ENCODE measurements at places on chromosomes 6 and 20.

GRCh38 chr6:80022803-80023202 lies 18.4 kb downstream of the TTK start:
- DNase-seq, result no peak

GRCh38 chr6:149316108-149316727 lies 1.3 kb upstream of the TAB2 start:
- DNase-seq, result no peak

DNA sequence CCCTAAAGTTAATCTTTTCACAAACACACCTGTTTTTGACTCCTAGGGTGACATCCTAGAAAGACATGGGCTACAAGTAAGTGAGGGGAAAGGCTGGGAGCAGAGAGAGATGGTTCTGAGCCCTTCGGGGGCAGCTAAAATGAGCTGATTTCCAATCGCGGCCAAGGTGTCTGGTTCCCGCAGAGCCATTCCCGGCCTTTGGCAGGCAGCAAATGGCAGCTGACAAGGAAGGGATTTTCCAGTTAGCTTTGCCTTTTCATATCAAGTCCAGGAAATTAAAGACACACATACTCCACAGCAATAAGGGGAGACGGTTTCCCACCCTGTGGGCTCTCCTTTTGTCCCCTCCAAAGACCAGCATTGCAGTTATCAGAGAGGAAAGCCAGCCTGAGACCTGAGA lies 228.5 kb downstream of the ZMYND8 start:
- DNase-seq, result no peak

- no peak for DNase-seq
These were observed 41.1 kb downstream of the TOX2 start for GRCh38 chr20:43955750-43956191.

DNA sequence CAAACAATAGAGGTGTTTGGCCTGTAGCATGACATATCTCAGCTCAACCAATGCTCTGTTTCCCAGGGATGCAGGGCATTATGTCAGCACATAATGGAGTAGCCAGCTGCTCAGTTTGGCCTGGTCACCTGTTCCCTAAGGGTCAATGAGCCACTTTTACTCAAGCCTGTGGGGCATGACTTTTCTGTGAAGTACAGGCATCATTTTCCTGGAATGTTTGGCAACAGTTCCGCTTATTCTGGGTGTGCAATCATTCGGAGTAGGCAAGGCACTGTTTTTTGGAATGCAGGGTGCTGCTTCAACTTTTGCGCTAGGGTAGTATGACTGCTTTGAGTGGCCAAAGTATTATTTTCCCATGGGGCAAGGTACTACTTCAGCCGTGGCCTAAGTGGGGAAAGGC lies 665.4 kb downstream of the EPHA7 start:
- no peak for DNase-seq

GRCh38 chr20:9458138-9458796 lies 56.1 kb upstream of the LAMP5 start:
- no peak for DNase-seq

GRCh38 chr6:89251170-89251569 lies 34.0 kb upstream of the GABRR1 start:
- DNase-seq, result no peak

DNA sequence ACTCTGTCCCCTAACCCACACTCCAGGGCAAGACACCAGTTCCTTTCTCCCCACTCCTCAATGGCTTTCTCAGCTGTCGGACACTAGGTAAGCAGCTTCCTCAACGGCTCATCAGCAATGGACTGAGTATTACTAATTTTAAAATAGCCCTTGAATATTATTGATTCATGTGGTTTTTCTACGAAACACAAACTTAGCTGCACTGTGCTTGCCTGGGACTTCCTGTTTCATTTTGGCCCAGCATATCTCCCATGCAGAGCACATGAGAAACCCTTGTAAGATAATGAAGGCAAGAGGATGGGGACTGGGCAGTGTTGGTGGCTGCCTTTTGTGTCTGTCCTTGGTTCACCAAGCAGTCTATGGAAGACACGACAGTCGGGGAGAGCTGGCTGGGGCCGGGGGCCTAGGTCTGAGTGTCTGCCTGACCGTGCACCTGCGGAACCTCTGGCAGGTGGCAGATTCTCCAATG lies 48.9 kb downstream of the RNASET2 start:
- peak; percentile 19 for DNase-seq

GRCh38 chr6:43798688-43799444 lies 28.9 kb downstream of the VEGFA start:
- no peak for DNase-seq

DNA sequence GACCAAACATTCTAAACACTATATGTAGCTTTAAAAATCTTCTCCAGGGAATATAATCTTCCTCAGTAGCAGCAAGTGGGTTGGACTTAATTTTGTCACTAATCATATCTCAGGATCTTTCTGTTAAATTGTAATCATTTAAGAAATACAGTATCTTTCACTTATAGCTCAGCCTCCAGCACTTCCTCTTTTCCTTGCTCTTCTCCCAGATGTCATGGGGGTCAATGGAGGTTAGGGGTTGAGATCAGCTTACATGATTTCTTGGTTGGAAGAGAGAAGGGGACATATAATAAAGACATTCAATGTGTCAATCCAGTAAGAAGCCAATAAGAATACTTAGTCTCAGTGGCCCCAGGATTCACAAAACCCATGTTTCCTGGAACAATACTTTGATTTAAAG lies 15.7 kb upstream of the REPS1 start:
- DNase-seq, result no peak

DNA sequence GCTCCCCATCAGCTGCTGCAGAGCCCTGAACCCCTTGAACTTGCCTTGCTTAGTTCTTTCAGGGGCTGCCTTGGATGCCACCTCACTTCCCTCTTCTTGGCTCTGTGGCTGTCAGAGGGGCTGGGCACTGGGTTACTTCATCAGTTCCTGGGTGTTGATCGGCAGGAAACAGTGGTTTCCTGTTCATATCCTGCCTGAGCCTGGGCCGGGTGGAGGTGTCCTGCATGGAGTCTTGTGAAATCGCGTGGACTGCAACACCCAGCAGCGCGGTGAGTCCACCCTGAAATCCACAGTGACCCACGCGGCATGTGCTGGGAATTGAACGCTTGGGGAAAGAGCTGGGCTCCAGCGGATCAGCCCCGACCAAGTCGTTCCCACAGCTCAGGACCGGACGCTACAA lies 97.5 kb downstream of the CDH26 start:
- DNase-seq, result peak; percentile 68

DNA sequence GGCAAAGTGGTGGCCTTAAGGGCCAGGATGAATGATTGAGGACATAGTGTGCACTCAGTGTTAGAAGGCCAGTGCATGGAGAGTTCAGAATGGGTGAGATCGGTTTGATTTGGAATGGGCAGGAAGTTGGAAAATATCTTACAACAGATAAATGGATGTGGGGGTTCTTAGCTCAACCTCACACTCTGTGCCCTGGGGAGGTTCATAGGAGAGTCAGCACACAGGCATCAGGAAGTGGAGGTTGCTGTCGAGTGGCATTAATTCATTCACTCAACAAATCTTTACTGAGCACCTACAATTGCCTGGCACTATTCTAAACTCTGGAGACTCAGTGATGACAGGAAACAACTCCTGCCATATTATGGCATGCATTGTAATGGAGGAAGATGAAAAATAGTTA lies 313.7 kb upstream of the SUPT3H start:
- no peak for DNase-seq

GRCh38 chr20:45095805-45096238 lies 5.1 kb downstream of the KCNS1 start:
- peak; percentile 73 for DNase-seq

- no peak for DNase-seq
These were observed 116.4 kb downstream of the AKAP7 start for GRCh38 chr6:131251590-131252199.

DNA sequence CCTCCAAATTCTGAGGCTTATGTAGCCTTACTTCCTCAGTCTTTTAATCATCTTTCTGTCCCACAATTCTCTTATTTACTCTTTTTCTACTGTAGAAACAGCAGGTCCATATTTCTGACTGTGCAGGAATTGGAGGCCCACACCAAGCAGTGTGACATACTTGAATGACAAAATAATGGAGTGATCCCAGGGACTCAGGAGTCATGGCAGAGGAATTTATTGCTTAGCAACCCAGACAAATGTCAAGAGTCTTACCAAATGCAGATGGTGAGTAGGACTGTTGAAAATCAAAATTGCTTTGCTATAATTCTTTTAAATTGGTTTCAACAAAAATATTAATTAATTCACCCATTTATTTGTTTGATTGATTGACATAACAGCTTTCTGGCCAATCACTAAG lies 59.9 kb downstream of the HTR1B start:
- no peak for DNase-seq

DNA sequence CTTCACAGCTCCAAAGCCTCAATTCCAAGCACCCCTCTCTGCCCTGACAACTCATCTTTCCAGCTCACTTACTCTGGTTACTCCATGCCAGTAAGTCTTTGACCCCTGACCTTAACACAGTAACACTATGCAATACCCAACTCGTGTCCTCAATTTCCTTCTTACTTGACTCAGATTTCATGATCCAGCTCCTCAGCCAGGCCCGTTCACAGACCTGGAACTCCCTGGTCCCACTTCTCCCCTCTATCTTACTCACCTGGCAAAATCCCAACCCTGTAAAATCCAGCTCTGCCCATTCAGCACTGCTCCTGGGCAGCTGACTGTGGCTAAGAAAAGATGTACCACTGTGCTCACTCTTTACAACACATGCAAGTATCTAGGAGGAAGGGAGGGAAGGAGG lies 7.9 kb downstream of the GNL1 start:
- DNase-seq, result no peak

GRCh38 chr6:38460186-38460585 lies 179.5 kb downstream of the BTBD9 start:
- no peak for DNase-seq

DNA sequence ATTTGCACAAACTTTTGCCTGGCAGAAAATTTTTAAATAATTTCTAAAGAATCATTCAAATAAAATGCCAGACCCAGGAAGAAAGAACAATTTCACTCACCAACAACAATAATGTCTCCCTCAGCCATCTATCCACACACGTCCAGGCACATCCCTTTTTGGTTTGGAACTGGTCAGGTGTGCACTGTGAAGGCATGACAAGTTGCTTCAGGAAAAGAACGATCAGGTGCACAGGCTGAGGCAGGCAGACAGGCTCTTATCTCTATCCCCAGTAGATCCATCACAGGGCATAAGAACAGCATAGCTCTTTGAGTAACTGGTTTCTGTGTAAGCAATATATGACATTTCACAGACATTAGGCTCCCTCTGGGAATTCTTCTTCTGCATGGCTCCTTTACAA lies 18.1 kb upstream of the NXT1 start:
- no peak for DNase-seq

DNA sequence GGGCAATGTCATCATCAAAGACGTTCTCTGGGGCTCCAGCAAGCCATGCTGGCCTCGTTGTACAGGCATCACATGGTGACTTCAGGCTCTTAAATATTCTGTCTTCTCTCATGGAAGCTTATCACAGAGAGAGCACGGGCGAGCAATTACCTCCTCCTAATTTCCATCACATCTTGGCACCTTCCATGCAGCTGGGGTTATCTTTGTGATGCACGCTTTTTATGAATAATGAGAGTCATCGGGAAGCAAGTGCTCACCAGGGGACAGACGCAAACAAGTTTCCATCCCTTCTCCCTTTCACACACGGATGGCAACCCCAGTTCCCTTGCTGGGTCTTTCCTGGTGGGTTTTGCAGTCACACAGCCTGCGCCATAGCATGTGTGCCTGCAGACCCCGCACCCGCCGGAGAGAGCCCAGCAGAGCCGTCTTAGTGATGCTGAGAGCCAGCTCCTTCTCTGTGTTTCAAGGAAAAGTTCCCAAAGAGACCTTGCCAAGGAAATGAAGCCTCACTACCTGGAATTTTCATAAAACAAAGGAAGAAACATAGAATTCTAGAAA lies 116.3 kb upstream of the AFDN start:
- no peak for DNase-seq

GRCh38 chr6:3296078-3296477 lies 37.3 kb downstream of the PSMG4 start:
- DNase-seq, result no peak

DNA sequence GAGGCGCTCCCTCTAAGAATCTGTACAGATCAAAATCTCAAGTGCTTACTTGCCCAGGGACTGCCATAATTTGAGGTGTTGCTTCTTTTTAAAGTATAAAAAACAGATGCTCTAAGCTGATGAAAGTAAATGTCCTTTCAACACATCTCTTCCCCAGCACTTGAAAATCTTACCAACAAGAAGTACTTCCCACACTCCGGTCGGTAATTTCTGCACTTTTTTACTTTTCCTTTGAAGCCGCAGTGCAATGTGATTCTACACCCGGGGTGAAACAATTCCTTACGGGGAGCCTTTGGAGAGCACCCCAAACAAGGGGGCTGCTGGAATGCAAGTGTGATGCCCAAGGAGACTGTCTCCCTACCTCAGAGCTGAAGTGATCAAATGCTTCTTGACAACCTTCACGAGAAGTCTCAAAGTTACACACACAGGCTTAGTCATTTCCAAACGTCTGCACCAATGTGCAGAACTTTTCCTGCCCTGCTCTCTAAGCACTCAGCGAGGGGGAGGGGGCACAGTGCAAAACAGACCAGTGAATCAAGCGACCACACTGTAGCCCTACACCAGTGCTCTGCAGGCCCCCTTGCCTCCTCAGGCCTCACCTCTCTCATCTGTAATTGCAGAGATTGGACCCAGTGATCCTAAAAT lies 56.7 kb downstream of the ATXN1 start:
- peak; percentile 23 for DNase-seq

DNA sequence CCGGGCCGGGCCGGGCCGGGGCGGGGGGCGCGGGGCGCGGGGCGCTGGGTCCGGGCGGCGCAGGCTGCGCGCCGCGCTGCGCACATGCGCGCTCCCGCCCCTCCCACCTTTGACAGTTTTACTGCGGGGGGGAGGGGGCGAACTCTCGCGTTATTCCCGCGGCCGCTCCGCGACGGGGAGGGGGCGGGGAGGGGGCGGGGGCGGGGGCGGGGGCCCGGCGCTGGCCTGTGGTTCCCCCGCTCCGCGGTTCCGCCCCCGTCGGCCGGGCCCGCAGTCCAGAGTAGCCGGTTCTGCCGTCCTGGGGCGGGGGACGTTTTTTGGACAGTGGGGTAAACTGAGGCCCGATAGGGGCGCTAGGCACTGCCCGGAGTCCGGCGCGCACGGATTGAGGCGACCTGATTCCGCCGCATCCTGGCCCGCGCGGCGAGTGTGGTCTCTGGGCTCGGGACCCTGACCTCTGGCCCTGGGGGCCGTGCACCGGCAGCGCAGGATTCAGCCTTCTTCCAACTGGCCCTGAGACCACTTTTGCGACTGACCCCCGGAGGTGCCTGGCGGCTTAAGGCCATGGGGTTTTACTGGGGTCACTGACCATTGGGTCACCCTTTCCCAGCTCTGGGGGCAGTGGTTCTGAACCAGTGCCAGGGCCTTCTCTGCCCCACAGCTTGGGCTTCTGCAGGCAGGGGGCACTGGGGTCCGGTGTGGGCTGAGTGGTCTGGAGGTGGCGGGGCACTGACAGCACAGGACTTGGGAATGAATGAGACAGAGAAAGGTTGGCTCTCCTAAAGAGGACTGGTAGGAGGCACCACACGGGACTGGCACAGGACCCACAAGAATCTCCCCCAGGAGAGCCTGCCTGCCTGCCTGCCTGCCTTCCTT lies at the start of gene ZNF512B:
Gene ZNF512B, minus strand, starts transcription at position 93 of the 876 bp plus-strand sequence. CDS start 1,980 bp downstream, outside the sequence.
- peak; percentile 66 for DNase-seq
